Activated T-cell treated with anti-CD3 and anti-CD28 coated beads for 24 hours (primary cell): ENCODE measurements at places on chromosomes 13 and 19.
A peak's percentile ranks its signal among the peaks of the same experiment; 100 is the strongest.

GRCh38 chr19:18000915-18001776, 6.8 kb upstream of the ARRDC2 start:
- DNase-seq: peak; percentile 84

DNA sequence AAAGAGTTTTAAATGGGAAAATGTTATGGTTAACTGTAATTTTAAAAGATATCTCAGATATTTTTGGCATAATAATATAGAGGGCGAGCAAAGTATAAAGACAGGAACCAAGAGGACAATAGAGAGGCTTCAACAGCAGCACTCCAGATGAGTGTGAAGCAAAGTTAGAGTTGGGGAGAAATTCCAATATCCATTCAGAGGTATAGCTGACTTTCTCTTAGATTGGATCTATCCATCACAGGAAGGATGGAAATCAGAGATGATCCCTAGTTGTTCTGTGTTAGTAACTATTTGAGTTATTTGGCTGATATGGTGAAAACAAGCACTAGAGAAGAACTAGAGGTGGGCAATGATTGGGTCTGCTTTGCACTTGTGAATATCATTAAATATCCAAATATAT, 786.0 kb upstream of the KLHL1 start:
- no peak for DNase-seq

DNA sequence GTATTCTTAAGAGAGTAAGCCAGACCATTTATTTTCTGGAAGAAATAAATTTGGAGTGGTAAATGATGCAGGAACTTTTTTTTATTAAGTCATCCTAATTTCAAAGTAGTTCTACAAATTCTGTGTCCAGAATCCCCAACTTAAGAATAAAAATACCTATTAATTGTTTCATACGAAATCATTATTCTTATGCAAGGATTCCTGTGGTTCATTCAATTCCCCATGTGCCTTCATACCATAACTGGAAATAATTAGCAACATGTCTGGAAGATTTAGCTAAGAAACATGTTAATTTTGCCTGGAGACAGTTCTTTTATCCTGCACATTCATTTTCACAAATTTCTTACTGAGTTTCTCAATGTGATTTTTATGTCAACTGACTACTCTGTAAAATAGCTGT, 408.6 kb downstream of the PCDH9 start:
- no peak for DNase-seq

DNA sequence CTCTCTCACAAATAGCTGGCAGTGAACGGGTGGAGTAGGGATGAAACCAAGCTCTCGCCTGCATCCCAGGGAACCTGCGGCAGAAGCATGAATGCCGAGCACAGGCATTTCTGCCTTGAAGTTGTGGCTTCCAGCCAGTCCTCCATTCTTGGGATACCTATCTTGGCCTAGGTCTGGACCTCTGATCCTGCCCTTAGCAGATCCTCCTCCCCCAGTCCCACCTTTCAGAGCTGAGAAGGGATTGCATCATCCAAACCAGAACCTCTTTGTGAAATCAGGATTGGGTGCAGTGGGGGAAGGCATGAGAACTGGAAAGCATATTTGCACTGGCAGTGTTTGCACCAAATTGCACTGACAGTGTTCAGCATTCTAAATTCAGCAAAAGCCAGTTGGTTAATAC, 5.8 kb downstream of the ZNF780A start:
- no peak for DNase-seq

DNA sequence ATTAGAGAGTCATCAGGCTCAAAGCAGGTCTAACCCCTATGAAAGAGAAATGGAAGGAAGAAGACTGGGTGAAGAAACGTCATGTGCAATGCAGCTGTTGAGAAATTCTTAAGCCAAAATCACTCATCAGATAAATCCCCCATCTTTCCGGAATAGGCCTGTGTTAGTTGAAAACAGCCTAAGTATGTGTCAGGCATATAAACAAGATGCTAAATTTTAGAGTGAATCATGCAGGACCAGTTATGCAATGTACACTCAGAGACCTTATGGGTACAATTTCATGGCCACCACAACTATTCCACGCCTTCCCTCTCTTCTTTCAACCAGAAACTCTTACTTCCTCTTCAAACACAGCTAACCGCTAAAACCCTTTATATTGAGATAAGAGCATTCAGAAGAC, 717.7 kb upstream of the ATXN8OS start:
- DNase-seq: no peak
